ENCODE measurements at places on chromosomes 13 and 19.

DNA sequence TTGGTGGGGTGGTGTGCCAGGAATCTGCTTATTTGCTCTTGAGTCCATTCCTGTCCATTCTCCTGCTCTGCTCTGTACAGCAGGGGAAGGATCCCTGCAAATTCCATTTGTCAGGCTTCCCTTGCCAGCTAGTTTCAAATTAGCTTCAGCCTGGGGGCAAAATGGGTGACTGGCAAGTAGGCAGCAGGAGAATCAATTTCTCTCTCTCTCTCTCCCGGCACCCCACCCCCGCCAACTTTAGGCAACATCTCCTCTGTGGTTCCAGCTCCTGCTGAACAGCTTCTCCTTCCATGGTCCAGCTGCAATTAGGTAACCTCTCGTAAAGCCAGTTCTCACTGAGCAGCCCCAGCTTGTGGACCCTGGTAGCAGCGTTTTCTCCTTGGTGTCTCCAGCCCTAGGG is 6.7 kb upstream of the MYCBP2 start:
- DNase-seq: no peak

DNA sequence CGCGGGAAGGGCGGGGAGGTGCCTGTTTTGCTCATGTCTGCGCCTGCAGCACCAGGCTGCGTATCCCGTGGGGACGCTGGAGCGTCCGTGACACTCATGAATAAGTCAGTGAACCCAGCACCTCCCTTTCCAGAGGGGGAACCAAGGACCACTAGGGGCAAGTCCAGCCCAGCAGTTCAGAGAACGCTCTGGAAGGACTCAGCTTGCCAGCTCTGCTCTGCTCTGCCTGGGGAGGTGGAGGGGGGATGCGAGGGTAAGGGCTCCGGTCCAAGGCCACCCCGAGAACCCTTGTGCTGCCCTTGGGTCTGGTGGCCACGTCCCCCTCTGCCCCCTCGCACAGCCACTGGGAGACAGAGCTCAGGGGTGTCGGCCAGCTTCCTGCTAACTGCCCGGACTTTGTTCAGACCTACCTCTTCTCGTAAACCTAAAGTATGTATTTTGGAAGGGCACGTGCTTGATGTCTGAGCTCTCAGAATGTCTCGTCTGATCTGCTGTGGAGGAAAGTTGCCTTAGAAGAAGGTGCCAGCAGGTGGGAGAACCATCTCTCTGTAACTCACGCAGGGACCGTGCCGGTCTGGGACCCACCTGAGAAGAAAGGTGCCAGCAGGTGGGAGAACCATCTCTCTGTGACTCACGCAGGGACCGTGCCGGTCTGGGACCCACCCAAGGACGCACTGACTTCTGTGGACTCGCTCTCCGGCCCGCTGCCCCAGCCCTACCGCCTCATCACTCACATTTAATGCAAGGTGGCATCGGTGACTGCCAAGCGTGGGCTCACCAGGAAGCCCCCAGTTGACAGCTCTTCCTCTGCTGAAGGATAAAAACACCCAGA is 34.1 kb downstream of the TMEM255B start:
- no peak for DNase-seq

DNA sequence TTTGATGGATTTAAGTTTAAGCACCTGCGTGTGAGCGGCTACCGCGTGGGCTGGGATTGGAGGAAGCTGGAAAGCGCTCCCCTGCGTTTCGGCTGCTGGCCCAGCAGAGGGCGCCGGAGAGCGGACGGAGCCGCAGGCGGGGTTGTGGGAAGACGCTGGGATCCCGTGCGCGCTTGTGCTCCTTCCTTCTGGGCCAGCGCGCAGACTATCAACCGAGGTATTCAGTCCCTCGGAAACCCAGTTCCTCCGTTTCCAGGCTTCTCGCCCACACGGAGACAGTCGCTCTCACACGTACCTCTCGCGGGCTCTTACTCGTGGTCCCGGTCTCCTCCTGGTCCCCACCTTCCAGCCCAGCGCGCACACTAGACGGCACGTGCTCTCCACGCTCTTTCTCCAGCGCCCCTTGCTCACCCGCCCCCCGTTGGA is 28.8 kb downstream of the EPN1 start:
- DNase-seq: no peak

DNA sequence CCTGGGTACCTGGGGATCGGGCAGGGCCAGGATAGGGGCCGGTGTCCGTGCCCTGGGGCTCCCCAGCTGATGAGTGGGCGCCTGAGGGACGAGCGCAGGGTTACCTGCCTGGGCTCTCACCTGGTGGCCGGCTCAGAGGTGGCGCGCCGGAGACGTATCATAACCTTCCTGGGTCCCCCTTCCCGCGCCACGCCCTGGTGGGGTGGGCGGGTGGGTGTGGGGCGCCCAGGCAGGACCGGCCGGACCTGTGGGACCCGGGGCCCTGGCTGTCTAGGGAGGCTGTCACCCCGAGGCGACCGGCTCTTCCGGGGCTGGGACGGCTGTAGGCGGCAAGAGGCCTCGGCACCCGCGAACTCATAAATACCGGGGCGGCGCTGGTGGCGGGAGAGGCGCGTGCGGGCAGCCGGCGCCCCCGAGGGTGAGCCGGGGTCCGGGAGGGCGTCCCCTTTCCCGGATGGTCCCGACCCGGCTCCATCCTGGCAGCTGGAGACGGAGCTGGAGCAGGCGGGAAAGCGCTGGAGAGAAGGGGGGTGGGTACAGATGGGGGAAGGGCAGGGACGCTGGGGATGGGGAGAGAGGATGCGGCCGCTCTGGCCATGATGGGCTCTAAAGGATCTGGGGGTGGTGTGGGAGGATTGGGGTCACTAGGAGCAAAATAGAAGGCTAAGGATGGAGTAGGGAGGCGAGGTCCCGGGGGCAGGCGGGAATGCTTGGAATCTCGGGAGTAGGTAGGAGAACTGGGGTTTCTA is at the start of gene ACP7:
Gene ACP7 (plus strand): TSS at position 386 of the 749 bp plus-strand sequence. CDS start 902 bp downstream, outside the sequence.
- DNase-seq: no peak

GRCh38 chr13:83281654-83282053 is 600.6 kb downstream of the SLITRK1 start:
- no peak for DNase-seq

DNA sequence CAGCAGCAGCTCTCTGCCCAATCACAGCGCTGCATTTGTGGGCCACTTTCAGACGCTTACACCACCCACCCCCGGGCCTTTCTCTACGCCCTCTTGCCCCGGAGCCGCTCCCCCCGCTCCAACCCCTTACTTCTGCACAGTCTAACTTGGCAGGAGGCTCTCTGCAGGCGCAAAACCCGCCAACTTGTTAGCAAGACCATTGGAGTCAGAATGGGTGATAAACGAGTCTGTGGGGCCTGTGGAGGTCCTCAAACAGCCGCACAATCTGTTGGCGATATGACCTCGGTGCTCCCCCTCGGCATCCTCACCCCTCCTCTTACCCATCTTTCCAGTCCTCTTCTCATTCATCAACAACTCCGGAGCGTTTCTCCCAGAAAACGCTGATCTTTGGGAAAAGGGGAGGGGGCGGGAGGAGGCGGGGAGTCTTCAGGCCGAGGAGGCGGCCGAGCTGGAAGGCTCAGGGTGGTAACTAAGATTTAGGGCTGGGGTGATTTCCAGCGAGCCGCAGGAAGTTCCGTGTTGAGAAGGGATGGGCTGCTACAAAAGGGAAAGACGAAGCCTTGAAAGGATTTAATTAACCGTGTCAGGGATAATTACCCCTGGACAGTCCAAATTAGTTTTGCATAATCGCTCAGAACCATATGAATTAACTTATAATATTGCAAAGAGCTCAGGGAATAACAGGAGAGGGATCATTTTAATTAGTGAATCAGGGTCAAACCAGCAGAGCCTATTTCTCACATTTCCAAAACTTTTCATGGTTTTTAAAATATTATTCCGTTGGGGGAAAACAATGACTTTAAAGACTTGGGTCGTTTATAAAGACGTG is 4.1 kb downstream of the SOX21 start:
- no peak for DNase-seq

DNA sequence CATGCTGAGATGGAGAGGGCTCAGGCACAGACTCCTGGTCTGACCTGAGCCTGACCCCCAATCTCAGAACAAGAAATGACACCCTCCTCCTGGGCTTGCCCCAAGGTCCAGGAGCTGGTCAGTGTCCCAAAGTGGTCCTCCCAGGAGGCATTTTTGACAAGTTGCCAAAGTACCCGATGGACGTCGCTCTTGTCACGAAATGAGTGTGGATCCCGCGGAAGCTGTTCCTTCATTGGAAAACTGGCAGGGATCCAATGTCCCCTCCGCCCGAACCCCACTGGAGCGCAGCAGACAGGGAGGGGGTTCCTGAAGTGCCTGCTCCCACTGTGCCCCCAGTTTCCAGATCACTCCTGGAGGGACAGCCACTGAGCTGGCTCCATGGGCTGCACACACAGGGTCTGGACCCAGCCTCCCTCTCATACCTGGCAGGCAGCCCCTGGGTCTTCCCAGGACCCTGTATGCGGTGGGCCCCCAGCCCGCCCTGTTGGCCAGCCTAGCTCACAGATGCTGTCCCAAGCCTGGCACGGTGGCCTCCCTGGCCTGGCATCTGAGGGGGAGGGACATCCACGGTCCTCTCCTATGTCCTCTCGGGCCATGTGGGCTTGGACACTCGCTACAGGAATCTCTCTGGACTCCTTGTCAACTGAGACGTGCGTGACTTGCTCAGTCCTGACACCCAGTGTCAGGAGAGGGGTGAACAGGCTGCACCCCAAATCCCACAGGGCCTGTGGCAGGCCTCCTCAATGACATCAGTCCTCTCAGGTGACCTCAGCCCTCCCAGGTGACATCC is 12.8 kb upstream of the ZNF14 start:
- DNase-seq: no peak

- no peak for DNase-seq
Observed at GRCh38 chr19:478976-479375, 17.3 kb upstream of the MADCAM1 start.

- DNase-seq: no peak
Observed at GRCh38 chr13:83880275-83881139, 1.8 kb downstream of the SLITRK1 start.

GRCh38 chr19:48683349-48683748 is 10.5 kb upstream of the NTN5 start:
- DNase-seq: peak; percentile 19

DNA sequence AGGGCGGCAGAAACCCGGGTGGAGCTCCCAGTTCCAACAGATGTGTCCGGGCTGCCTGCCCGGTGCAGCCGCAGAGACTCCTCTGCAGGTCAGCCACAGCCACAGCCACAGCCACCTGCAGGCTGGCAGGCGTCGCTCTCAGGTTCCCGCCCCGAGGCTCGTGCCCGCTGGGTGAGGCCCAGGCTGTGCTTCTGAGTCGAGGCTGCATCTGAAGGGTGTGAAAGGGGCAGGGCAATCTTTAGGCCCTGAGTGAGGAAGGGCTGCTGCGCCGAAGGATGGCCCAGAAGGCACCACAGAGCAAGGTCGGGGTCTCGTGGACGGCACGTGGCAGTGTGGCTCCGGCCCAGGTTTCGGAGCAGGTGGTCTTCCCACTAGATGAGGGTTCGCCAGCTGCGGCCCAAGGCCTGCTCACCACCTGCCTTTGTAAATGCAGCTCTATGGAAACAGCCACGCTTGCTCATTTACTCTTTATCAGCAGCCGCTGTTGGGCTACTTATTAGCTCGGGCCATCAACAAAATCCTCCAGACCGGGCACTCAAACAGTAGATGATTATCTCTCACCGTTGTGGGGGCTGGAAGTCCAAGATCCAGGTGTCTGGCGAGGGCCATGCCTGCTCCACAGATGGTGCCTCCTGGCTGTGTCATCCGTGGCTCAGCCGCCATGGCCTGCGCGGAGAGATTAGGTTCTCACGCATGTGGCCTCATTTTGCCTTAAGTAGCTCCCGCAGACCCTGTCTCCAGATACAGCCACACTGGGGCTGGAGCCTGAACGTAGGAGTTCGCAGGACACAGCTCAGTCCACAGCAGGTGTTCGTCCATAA is 40.3 kb upstream of the TFDP1 start:
- DNase-seq: no peak

- DNase-seq: peak; percentile 12
Observed at GRCh38 chr19:12723381-12723640, 421 bp downstream of the TNPO2 start.
